Skeletal muscle tissue (tissue), 5 donors: ENCODE measurements at places on chromosomes 5 and 9. TPM values are rescaled to one million over a fixed set of nuclear protein-coding genes. Genes with fewer than 3 reads are reported as not detected.

Gene OTULIN
- 10.4 TPM for total RNA-seq

Gene ABO
- under 0.01 TPM for total RNA-seq

Gene CD180
- 1.0 TPM for total RNA-seq

Gene PRR7
- 0.52 TPM for total RNA-seq

Gene LRRC19
- total RNA-seq: not detected
